ENCODE measurements at places on chromosomes 16 and 17.

- DNase-seq, result no peak
- no peaks in the 10 kb centered on the region for H3K36me3 ChIP-seq
- H3K4me3 ChIP-seq, result no peak overlapping the region
- H3K4me1 ChIP-seq, result no peaks in the 10 kb centered on the region
Measured at GRCh38 chr17:79914813-79915740, 75.8 kb upstream of the CBX4 start.

DNA sequence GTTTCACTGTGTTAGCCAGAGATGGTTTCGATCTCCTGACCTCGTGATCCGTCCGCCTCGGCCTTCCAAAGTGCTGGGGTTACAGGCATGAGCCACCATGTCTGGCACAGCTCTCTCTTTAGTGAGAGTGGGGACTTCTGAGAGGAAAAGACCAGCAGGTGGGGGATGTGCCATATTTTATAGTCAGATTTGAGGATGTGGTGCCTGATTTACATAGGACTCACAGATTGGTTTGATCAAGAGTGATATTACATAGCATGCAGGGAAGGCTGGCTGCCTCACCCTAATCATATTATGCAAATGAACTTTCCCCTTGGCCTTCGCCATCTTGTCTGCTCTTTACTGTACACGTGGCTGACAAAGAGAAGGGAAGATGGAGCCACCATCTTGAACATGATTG is 28.1 kb upstream of the MAPK3 start:
- no peaks in the 10 kb centered on the region for H3K36me3 ChIP-seq
- no peaks in the 10 kb centered on the region for H3K4me1 ChIP-seq
- no peak overlapping the region for H3K27ac ChIP-seq
- no peak overlapping the region for H3K4me3 ChIP-seq
- H3K27me3 ChIP-seq, result no peaks in the 10 kb centered on the region

GRCh38 chr17:39782980-39783379 is 45.2 kb downstream of the GRB7 start:
- H3K27me3 ChIP-seq, result no peaks in the 10 kb centered on the region
- DNase-seq, result no peak
- peaks cover 4% of the 10 kb centered on the region for H3K4me1 ChIP-seq
- H3K36me3 ChIP-seq, result no peaks in the 10 kb centered on the region
- H3K27ac ChIP-seq, result no peak overlapping the region

DNA sequence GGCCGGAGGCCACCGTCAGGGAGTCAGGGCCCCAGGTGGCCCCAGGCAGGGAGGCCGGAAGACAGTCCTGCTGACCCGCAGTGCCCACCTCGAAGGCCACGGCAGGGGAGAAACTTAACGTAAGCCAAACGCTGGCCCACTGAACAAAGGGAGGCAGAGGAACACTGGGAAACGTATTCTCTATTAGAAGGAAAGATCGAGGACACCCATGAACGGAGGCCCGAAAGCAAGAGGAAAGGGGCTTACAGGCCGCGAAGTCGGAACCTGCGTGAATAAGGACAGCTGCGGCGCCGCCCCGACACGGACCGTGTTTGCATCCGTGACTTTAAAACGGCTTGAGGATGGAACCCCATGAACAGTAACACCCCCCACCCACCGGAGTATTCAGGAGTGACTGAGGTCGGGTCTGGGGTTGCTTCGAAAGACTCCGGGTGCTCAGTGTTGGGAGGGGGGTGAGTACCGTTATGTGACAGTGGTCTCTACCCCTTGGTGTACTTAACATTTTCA is 102.4 kb upstream of the METRNL start:
- H3K27ac ChIP-seq, result no peak overlapping the region
- no peak for DNase-seq
- no peaks in the 10 kb centered on the region for H3K36me3 ChIP-seq
- H3K27me3 ChIP-seq, result peaks cover 1% of the 10 kb centered on the region
- no peak overlapping the region for H3K4me3 ChIP-seq

DNA sequence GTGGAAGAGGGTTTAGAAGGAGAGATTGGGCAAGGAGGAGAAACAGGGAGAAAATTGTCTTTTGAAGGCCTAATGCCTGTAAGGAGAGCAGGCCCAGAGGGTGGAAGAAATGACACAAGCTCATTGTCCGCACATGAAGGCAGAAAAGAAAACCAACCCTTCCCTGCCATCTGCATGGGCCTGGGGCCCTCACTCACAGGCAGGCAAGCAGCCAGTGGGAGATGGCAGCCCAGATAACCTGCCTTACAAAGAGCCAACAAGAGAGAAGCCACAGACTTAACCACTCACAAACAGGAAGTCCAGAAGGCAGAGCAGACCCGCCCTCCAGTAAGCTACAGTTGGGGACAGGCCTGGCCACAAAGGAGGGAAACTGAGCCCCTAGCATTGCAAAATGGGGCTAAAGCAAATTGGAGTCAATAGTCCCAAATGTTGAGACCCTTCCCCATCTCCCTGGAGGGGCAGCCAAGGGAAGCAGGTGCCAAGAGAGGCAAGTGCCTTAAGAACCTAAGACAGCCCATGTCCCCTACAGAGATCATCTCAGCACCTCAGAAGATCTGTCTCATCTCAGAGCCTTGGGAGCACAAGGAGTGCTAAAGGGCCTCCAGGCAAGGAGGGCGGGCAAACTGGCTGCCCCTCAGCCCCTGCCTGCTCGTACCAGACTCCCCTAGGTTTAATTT is 7.3 kb upstream of the TSPOAP1 start:
- H3K36me3 ChIP-seq, result no peaks in the 10 kb centered on the region
- H3K4me3 ChIP-seq, result peak overlapping the region; percentile 8
- peaks cover 9% of the 10 kb centered on the region for H3K27me3 ChIP-seq
- peaks cover 38% of the 10 kb centered on the region for H3K4me1 ChIP-seq
- no peak for DNase-seq
- H3K27ac ChIP-seq, result peak overlapping the region; percentile 32
